ENCODE measurements at places on chromosomes 16 and 17.

- no peak for DNase-seq
Measured at GRCh38 chr17:8801135-8801840, 2.1 kb upstream of the MFSD6L start.

- no peak for DNase-seq
Measured at GRCh38 chr16:87465306-87465705, 27.5 kb downstream of the ZCCHC14 start.

DNA sequence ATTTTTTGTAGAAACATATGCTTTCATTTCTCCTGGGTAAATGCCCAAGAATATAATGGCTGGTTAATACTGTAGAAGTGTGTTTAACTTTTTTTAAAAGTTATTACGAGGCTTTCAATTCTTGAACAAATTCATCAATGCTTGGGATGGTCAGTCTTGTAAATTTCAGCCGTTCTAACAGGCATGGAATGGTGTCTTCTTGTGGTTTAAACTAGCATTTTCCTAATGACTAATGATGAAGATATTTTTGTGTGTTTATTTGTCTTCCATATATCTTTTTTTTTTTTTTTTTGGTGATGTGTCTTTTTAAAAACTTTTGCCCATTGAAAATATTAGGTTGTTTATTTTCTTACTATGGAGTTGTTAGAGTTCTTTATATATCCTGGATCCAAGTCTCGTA lies 67.1 kb downstream of the MGAT5B start:
- DNase-seq = no peak

DNA sequence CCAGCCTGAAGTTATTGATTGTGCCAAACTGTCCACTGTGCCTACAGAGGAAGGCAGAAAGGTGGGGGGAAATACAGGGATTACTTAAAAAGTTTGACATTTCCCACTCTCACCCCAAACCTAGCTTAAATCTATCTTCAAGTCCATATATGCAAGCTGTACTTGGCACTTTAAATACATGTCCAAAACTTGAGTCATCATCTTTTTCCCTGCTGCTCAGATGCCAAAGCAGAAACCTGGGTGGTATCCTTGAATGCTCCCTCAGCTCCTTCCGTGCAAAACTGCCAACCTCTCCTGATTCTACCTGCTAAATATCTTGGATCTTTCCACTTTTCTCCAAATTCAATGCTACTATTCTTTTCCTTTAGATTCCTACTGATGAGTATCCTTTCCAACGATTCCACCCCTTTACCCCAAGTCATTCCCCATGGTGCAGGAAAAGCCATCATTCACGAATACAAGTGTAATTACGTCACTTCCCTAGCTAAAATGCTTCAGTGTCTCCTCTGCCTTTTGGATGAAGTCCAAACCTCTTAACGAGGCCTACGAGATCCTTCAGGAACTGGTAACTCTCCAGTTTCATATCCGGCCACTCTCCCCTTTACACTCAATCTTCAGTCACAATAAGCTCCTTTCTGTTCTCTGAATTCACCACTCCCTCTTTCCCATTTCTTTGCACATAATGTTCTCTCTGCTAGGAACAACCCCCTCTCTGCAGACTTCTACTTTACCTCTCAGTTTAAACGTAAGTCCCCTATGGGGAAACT lies 9.3 kb downstream of the BECN1 start:
- DNase-seq = no peak

GRCh38 chr17:79706931-79707850 lies 23.6 kb upstream of the ENPP7 start:
- DNase-seq = no peak

- no peak for DNase-seq
Measured at GRCh38 chr16:8958344-8959167, 5.2 kb downstream of the USP7 start.

- no peak for DNase-seq
Measured at GRCh38 chr16:52476111-52476510, 70.8 kb downstream of the TOX3 start.

DNA sequence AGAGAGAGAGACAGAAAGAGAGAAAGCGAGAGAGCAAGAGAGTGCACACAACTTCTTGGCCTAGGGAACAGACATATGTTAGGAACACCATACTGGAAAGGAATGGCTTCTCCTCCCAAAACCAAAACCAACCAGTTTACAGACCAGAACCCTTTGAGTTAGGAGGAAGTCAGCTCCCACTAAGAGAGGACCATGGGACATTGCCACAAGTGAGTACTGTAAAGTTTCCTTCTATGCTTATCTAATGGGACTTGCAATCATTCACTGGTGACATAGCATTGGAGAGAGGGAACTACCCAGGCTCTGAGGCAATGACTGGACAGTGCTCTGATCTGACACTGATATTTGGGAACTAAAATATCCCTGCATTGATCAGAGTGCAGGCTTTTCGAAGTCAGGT lies 32.4 kb downstream of the TBC1D3B start:
- DNase-seq = no peak

DNA sequence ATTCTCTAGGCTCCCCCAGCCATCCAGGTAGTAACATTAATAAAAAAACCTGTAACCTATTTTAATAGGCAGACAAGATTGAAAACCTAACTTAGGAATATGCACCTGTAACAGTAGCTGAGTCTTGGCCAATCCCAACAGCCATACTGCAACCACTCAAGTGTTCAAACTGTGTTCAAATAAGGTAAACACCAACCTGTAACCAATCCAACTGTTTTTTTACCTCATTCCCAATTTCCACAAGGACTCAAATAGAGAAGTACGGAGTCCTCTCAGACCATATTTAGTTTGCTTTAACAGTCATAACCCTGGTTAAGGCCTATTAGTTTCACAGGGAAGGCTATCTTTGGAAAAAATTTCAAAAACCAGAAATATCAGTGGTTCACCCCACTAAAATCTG lies 40.4 kb upstream of the NOS2 start:
- DNase-seq = no peak

- DNase-seq = no peak
Measured at GRCh38 chr16:87336434-87337240, 19.4 kb upstream of the C16orf95 start.

- DNase-seq = no peak
Measured at GRCh38 chr17:77173104-77173503, 32.3 kb downstream of the SEC14L1 start.

DNA sequence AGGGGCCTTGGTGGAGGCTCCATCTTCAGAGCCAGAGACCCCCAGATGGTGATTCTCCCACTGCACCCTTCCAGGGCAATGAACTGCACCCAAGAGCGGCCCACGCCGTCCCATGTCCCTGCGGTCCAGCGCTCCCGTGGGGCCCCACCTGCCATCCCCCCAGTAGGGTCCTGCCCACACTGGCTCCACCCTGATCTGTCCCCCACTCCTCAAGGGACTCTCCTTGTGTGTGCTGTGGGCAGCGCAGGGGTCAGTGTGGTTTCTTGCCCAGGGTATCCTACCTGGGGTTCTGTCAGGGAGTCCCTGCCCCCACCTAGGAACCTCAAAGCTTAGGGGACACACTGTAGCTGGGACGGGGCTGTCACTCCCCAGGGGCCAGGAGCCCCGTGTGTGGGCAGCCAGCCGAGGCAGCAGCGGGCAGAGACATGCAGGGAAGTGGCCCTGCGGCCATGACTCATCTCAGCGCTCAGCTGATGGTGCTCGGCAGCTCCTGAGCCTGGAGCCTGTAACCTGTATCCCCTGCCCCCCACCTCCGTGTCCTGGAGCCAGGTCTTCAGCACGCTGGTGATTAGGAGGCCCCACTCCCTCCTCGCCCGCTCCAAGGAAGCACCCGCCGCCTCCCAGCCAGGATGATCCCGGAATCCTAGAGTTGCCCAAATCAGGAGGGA lies 35.7 kb upstream of the SSTR5 start:
- no peak for DNase-seq

DNA sequence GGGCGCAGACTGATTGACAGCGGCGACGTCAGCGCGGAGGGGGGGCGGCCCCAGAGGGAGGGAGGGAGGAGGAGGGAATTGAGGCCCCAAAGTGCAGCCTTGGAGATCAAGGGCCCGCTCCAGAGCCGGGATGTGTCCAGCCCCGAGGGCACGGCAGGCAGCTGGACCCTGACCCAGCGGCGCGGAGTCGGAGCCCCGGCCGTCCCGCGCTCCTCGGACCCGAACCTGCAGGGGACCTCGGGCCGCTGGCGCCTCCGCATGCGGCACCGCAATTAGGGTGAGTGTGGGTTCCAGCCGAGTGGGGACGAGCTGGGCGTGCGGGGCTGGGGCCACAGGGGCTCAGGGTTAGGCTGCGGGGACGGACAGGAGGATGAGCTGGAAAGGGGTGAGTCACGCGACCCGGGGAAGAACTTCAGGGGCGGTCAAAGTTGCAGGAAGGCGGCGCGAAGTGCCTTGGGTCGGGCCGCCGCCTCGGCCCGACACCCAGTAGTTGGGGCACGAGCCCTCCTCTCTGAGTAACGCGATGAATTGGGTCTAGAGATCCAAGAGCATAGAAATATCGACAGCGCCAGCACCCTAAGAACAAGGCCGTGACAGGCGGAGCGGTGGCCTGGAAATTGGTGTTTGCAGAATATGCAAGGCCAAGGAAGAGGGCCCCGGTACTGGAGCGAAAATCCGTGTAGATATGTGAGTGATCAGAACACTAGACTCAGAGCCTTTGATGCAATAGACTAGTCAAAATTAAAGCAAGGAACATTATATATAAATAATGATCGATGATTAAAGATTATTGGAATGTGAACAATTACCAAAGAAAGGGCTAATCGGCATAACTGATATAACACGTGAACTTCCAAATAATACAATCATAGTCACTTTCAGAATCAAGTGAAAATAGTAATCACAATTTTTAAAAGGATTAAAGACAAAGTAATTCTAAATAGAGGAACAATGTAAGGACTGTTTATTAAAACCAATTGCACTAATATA lies at the start of gene TBX4:
TSS of gene TBX4 (plus strand) at position 122 of the 990 bp plus-strand sequence. CDS start 4,069 bp downstream, outside the sequence.
- DNase-seq = no peak

DNA sequence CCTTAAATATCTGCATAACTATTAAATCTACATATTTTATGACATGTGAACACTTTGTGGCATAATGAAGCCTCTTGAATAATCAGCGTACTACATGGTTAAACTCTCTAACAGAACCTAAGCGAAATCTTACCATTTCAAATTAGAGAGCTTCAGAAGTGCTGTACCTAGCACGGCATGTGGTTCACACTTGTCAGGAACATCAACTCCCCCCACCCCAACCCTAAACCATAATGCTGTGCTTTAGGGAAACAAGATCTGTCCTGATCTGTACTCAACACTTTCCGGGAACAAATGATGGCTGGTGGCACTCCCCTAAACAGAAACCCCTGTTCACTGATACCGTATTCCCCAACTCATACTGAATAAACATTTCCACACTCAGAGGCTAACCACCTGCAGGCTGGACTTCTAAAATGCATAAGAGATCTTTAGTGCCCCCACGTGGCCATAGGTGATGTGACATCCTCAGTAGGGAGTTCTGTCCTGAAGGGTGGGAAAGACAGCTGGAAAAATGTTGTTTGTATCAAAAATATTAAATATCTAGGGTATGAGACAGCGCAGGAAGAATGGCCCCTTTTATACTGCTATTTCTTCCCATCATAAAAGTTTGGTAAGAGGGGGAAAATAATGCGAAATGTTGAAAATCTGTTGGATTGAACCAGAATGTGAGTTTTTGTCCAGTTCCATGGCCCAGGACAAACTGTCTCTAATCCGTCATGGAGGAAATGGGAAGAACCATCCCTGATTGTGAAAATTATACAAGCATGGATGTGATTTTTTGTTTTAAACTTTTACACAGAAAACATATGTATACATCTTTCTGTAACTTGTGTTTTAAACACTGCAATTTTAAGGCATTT lies 88.6 kb downstream of the USP31 start:
- DNase-seq = peak; percentile 39

GRCh38 chr17:55606488-55606815 lies 95.2 kb upstream of the SMIM36 start:
- DNase-seq = no peak

DNA sequence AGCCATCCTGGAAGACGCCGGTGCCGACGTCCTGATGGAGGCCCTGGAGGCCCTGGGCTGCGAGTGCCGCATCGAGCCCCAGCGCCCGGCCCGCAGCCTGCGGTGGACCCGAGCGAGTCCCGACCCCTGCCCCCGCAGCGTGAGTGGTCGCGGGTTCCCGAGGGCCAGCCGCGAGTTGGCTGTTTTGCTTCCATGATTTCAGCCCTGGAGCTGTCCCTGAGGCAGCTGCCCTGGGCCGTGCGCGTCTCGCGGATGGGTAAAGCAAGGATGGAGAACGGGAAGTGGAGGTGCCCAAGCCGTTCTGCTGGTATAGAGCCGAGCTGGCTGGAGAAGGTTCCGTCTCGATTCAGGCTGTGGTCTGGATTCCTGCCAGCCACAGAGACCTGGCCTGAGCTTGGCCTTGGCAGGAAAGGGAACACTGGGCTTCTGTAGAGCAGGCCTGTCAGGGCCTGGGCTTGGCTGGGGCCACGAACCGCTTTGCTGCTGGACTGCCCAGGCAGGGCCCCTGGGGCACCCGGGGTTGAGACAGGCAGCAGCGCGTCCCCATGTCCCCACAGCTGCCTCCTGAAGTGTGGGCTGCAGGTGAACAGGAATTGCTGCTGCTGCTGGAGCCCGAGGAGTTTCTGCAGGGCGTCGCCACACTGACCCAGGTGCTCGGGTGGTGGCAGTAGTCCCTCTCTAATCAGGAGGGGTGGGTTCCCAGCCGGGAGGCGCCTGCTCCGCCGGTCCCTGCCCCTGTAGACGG lies 941 bp upstream of the MRPS34 start:
- no peak for DNase-seq

DNA sequence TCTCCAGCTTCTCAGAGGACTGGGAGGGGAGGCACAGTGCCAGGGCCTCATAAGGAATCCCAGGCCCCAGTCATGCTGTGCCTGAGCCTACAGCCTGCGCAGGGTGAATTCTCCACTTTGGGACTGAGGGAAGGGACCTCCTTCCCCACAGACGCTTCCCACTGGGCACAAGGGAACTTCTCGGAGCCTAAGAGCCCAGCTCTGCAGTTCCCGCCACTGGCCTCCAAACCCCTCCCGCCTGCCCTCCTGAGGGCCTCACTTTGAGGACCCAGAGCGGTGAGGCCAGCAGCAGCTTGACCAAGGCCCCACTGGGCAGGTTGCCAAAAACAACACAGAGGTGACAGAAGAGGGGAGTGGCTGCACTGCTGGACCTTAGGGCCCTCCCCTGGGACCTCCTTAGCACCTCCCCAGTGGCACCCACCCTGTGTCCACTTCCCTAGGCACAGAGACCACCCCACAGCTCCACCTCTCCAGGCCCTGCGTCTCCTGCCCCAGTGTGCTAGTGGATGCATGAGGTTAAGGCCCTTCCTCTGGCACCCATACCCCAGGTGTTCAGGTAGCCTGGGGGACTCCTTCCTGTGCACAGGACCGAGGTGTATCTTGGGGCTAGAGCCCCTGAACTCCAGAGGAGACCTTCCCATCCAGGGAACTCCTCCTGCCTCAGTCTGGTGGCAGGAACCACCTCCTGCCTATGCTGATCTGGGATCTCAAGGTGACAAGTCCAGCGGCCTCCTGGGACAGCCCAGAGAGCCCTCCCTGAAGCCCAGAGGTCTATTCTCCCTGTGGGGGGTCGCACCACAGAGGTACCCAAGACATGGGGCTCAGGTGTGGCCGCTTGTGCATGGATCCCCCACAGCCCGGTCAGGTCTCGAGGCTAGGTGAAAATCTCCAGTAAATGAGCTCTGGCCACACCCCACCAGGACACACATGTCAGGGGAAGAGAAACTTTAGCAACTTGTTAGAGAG lies 3.4 kb downstream of the CASKIN2 start:
- no peak for DNase-seq

- DNase-seq = peak; percentile 63
Measured at GRCh38 chr17:28371245-28372202, at the start of gene SARM1. TSS of gene SARM1 (plus strand) at chr17:28371694. CDS start at chr17:28372033, 339 bp downstream.

- DNase-seq = no peak
Measured at GRCh38 chr16:74742051-74742481, 32.6 kb downstream of the FA2H start.

GRCh38 chr16:58501242-58502131 lies 1.5 kb downstream of the NDRG4 start:
- DNase-seq = no peak

Measured in HFF-Myc (cell line).